ENCODE measurements at places on chromosomes 5 and 9.

GRCh38 chr5:116575326-116576052, 866 bp upstream of the SEMA6A start:
- peak; percentile 30 for DNase-seq

DNA sequence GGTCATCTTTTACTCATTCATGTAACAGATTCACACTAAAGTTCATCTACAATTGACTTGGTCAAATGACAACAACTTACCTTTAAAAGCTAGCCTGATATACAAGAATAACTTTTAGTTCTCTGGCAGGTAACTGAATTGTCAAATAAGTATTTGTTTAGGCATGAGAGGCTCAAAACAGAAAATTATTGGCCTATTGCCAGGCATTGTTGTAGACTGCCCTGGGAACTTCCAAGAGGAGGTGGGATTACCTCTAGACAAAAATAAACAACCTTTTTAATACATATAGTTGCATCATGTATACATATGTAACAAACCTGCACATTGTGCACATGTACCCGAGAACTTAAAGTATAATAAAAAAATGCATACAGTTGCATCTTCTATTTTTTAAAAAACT, 18.2 kb upstream of the SLCO4C1 start:
- no peak for DNase-seq

DNA sequence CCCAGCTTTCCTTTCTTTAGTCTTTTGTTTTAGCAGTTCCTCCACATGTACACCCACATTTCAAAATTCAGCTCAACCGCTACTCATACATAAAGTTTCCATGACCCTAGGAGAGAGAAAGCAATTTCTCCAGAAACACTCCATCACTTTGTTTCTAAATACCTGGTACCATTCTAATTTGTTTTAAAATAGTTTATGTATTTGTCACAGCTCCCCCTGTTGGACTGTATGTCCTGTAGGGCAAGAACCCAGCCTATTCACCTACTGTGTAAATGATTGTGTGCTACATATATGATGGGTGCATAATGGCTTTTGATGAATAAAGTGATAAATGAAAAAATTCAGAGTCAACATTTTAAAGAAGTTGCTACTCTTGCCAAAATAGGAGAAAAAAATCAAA, 139.1 kb downstream of the COX7C start:
- DNase-seq = no peak

GRCh38 chr5:107813559-107813958, 142.8 kb upstream of the EFNA5 start:
- DNase-seq = no peak

DNA sequence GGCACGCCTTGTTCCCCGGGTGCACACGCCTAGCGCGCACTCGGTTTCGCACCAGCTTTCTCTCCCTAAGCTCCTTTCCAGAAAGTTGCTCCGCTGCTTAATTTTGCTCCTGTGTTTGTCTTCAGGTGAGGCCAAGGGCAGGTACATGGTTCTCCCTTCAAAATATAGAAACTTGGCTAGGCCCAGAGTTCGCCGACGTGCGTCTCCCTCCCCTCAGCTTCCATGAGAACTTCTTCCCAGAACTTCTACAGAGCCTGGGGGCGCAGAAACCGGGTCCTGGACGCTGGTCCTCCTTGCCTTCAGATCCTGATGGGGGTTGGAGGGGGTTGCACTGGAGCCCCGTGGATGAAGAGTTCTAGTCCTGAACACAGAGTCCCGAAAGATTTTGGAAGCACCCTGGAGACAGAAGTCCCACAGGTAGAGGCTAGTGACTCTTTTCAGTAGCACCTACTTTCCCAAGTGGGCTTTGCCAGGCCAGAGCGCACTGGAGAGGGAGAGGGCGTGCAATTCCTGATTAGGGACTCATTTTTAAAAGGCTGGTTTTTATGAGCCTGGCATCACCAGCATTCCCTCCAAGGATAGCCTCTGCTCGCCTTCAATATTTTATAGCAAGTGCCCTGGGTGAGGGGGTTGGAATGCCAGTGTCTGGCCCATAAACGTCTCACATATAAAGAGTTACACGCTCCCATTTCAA, 128.4 kb downstream of the TMEM174 start:
- no peak for DNase-seq

- DNase-seq = no peak
Measured at GRCh38 chr9:135769489-135770202, 67.7 kb downstream of the KCNT1 start.

DNA sequence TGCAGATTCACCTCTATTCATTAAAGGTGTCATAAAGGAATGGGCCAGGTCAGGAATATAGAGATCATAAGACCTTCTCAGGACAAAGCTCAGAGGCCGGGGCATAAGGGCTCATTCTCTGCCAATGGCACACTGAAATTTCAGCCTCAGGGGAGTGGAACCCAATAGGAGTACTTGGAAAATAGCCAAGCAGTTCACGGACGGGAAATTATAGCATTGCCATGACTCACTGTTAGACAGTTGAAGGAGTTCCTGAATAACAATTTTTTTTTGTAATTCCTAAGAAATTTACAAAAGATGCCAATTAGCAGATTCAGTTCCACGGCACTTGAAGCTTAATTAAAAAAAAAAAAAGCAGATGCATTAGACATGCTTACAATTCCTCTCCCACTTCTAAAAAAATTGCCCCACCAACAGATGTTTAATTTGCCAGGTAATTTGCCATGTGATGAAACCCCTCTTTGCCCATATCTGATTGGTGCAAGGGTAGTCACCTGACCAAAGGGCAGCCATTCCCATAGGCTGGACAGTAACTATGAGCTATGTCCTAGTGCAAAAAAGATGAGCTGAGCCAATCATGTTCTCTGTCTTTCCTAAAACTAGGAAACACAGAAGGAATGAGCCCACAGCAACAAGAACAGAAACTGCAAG, 58.6 kb downstream of the PTCD2 start:
- peak; percentile 90 for DNase-seq

GRCh38 chr5:37165761-37166160, 83.4 kb downstream of the CPLANE1 start:
- no peak for DNase-seq

- no peak for DNase-seq
Measured at GRCh38 chr5:113169720-113170119, 193.1 kb downstream of the DCP2 start.

DNA sequence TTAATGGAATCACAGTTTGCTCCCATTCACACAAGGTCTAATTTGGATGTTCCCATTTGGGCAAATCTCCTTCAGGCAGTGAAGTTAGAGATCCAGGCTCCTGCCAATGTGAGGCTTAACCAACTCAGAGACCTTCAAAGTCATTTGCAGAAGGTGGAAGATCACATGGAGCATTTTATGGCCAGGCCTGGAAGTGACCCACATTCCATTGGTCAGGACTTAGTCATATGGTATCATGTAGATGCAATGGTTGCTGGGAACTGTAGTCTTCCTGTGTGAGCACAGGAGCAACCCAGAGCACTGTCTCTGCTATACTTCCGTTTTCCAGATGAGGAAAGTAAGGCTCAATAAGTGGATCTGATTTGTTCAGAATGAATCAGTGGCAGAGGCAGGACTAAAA, 292.7 kb upstream of the SMARCA2 start:
- DNase-seq = no peak

- DNase-seq = no peak
Measured at GRCh38 chr9:114207034-114207810, 51.9 kb downstream of the COL27A1 start.

DNA sequence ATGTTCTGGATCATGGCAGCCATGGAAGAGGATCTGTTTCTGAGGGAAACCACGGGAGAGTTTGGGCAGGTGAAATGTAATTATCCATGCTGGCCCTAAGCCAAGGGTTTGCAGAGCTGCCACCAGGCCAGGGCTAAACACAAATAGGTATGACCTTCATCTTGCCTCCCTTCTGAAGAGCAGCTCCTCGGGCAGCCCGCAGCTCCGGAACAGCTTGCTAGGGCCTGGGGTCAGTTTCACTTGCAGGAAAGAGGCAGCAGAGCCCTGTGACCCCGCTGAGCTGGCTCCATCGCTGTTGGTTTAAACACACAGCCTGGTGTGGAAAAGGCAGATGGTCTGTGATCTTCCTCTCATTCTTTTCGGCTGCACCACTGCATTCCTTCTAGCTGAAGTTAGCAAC, 141.4 kb downstream of the TMEM38B start:
- DNase-seq = no peak

DNA sequence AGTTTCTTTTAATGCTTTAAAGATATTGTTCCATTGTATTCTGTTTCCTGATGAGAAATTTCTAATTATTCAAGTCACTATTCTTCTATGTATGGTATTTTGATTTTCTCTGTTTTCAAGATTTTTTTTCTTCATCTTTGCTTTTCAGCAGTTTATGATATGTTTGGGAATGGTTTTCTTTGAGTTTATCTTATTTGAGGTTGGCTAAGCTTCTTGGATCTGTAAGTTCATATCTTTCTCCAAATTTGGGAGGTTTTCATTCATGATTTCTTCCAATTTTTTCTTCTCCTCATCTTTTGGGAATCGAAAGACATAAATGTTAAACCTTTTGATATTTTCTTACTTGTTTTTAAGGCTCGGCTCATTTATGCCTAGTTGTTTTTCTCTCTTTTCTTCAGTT, 184.9 kb downstream of the ZSWIM6 start:
- DNase-seq = no peak

DNA sequence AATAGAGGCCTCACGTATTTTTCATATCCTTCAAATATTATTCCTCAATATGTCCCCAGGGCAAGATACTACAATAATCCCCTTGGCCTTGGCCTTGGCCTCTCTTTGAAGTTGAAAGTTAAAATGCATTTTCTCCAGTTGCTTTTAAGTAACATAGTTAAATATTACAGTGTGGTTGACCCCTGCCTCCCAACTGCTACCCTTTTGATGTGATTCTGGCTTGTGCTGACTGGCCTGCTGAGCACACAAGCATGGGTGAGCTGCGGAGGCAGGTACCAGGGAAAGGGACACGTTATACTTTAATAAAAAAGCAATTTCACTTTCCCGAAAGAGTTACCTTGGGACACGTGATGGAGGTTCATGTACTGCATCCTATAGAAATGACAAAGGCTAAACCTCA, 17.9 kb upstream of the TMEM252 start:
- no peak for DNase-seq

- no peak for DNase-seq
Measured at GRCh38 chr5:81904861-81905260, 67.0 kb upstream of the ATG10 start.

GRCh38 chr5:174272671-174273070, 227.2 kb downstream of the NSG2 start:
- DNase-seq = no peak

- DNase-seq = no peak
Measured at GRCh38 chr9:16960084-16960483, 89.6 kb upstream of the BNC2 start.

GRCh38 chr9:91560301-91560700, 136.7 kb upstream of the NFIL3 start:
- DNase-seq = no peak

DNA sequence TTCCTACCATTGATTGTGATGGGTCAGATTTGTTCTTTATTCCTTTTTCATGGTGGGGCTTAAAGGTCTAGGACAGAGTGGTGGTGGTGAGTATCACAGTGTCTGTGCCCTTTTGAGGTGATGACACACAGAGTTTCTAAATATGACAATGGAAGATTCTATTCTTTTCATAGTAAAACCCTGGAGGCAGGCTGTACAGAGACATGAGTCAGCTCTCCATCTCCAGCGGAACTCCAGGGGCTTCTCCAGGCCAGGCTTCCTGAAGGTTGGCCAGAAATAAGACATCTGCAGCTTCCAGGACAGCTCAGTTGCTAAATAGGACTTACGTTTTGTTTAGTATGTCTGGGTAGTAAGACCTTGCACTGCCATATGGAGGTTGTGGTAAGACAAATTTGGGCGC, 229.5 kb downstream of the CD180 start:
- DNase-seq = peak; percentile 82

DNA sequence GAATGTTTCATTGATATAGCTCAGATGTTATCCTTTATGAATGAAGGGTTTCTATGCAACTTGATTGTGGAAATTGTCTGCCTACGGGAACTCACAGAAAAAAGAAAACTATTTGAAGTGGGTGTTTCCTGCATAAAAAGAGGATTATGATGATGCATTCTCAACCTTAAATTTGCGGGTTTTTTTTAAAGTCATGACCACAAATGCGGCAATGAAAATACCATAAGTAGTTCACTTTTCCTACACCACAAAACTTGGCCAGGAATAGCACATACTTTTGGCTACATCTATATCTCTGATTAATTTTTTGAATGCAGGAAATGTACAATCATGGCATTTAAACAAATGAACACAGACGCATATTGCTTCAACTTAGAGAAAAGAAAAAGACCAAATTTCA, 754.7 kb downstream of the DTWD2 start:
- DNase-seq = no peak

DNA sequence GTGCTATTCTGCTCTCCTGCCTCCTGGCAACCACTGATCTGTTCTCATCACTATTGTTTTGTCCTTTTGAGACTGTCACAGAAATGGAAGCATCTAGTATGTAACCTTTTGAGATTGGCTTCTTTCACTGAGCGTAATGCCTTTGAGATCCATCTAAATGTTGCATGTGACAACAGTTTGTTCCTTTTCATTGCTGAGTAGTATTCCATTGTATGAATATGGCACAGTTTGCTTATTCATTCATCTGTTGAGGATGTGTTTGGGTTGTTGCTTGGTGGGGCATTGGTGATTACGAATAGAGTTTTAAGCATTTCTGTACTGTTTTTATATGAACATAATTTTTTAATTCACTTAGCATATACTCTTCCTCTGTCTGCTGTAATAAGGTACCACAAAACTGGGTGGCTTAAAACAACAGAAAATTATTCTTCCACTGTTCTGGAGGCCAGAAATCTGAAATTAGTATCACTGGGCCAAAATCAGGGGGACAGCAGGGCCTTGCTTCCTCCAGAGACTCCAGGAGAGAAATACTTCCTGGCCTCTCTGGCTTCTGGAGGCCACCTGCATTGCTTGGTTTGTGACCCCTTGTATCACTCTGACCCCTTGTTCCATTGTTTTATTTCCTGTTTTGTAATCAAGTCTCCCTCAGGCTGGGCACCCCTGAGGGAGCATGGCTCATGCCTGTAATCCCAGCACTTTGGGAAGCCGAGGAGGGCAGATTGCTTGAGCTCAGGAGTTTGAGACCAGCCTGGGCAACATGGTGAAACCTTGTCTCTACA, 53.0 kb downstream of the EXOSC2 start:
- peak; percentile 37 for DNase-seq

DNA sequence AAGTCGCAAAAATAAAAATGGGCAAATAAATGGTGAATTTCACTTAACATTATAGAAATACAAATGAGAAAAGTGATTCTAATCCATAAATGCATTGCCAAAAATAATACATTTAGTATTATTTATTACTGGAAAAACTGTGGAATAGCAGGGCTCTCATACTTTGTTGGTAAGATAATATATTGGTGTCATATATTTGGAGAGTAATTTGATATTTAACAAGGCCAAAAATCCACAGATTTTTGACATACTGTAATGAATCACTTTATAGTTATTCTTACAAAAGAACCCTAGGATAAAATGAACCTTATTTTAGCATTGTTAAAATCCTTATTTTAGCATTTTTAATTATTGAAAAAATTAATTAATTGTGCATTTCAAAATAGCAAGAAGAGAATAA, 397.2 kb upstream of the DAB2 start:
- no peak for DNase-seq

- DNase-seq = no peak
Measured at GRCh38 chr5:82347201-82347865, 69.2 kb upstream of the RPS23 start.
